H9 (cell line): ENCODE measurements at places on chromosomes 2 and 18. TPM values are rescaled to one million over a fixed set of nuclear protein-coding genes. Genes with fewer than 3 reads are reported as not detected.

DNA sequence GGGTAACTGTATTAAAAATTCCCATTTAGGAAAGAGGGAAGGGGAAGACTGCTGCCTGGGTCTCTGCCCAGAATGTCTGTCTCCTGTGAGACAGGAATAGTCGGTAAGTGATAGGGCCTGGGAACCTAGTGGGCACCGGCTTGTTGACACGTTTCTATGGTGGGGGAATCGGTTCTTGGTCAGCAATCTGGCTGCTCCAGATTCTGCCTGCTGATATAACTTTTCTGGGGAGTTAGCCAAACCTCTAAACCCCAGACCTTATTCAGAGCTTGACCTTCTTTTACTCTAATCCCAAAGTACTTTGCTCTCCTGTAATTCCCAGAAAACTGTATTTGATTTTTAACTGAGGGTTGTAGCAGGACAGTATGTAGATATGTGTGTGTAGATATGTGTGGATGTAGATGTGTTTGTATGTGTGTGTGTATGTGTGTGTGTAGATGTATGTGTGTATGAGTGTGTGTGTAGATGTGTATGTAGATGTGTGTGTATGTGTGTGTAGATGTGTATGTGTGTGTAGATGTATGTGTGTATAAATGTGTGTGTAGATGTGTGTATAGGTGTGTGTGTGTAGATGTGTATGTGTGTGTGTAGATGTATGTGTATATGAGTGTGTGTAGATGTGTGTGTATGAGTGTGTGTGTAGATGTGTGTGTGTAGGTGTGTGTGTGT lies 61.8 kb upstream of the TXNDC2 start:
- DNase-seq = no peak
- no peak overlapping the region for H3K4me3 ChIP-seq
- H3K27me3 ChIP-seq = no peaks in the 10 kb centered on the region
- no peak overlapping the region for H3K27ac ChIP-seq

DNA sequence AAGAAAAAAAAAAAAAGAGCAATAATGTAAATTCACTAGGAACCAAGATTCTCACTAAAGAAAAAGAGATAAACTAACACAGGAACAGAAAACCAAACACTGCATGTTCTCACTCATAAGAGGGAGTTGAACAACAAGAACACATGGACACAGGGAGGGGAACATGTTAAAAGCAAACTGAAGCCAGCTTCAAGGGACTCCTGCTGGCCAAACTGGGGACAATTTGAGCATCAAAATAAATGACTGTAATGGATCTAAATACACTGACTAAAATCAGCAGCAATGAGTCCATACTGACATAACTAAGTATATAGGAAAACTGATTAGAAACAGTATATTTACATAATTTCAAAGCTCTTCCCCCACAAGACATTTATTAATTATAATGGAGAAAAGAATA lies 73.0 kb downstream of the FARSB start:
- H3K27me3 ChIP-seq = no peaks in the 10 kb centered on the region
- no peak for DNase-seq
- no peak overlapping the region for H3K27ac ChIP-seq
- no peak overlapping the region for H3K4me3 ChIP-seq
- H3K36me3 ChIP-seq = peaks cover 46% of the 10 kb centered on the region

- peaks cover 5% of the 10 kb centered on the region; the same call in 2 of the 3 replicates for H3K36me3 ChIP-seq
- H3K27me3 ChIP-seq = no peaks in the 10 kb centered on the region
- H3K4me3 ChIP-seq = no peak overlapping the region
Measured at GRCh38 chr2:159249990-159250715, 36.4 kb downstream of the WDSUB1 start.

DNA sequence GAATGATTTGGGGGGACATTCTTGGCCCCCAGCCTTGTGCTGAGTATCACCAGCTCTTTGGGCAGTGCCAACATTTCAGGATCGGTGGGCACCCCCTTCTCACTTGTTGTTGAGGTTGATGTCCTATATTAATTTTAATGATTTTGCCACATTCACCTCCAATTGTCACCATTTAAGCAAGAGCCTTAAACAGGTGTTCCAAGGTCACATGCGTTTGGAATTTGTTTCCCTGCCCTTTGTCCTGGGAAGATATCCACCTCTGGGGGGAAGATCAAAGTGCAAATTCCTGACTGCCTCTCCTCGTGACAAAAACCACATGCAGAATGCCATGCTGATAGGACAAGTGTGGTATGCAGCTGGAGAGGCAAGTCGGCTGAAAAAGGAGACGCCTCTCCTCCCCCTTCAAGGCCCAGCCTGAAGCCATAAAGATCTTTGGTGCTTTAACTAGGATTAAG lies 72.5 kb upstream of the ID2 start:
- H3K27me3 ChIP-seq = no peaks in the 10 kb centered on the region; the same call in 1 of the 2 replicates
- H3K36me3 ChIP-seq = peaks cover 2% of the 10 kb centered on the region; the same call in 2 of the 3 replicates
- DNase-seq = peak; percentile 40
- no peak overlapping the region for H3K27ac ChIP-seq
- no peaks in the 10 kb centered on the region; the same call in 1 of the 2 replicates for H3K4me1 ChIP-seq
- H3K4me3 ChIP-seq = no peak overlapping the region

DNA sequence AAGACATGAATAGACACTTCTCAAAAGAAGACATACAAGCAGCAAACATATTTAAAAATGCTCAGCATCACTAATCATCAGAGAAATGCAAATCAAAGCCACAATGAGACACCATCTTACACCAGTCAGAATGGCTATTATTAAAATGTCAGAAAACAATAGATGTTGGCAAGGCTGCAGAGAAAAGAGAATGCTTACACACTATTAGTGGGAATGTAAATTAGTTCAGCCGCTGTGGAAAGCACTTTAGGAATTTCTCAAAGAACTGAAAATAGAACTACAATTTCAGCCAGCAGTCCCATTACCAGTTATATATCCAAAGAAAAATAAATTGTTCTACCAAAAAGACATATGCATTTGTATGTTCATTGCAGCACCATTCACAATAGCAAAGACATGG lies 61.7 kb downstream of the STRADB start:
- no peak overlapping the region for H3K4me3 ChIP-seq
- no peaks in the 10 kb centered on the region for H3K36me3 ChIP-seq
- H3K27me3 ChIP-seq = no peaks in the 10 kb centered on the region
- H3K4me1 ChIP-seq = no peaks in the 10 kb centered on the region
- H3K27ac ChIP-seq = no peak overlapping the region

GRCh38 chr2:149766339-149766738 lies 178.8 kb upstream of the MMADHC start:
- DNase-seq = no peak
- H3K36me3 ChIP-seq = no peaks in the 10 kb centered on the region
- no peak overlapping the region for H3K4me3 ChIP-seq
- H3K27ac ChIP-seq = no peak overlapping the region

- H3K4me3 ChIP-seq = no peak overlapping the region
- H3K4me1 ChIP-seq = no peaks in the 10 kb centered on the region
- no peak overlapping the region for H3K27ac ChIP-seq
- DNase-seq = no peak
- no peaks in the 10 kb centered on the region for H3K36me3 ChIP-seq
- H3K27me3 ChIP-seq = no peaks in the 10 kb centered on the region
Measured at GRCh38 chr2:189037518-189037917, 63.3 kb downstream of the COL3A1 start.

EHD3 gene
- 8.3 TPM in 2 replicates for total RNA-seq

BUB1 gene
- total RNA-seq = 129 and 144 TPM in 2 replicates

- DNase-seq = no peak
- no peaks in the 10 kb centered on the region for H3K36me3 ChIP-seq
- no peak overlapping the region for H3K4me3 ChIP-seq
- H3K4me1 ChIP-seq = no peaks in the 10 kb centered on the region
- no peak overlapping the region for H3K27ac ChIP-seq
Measured at GRCh38 chr2:239037559-239037910, 189.7 kb downstream of the TWIST2 start.
